ENCODE measurements at places on chromosomes 7 and 10.

DNA sequence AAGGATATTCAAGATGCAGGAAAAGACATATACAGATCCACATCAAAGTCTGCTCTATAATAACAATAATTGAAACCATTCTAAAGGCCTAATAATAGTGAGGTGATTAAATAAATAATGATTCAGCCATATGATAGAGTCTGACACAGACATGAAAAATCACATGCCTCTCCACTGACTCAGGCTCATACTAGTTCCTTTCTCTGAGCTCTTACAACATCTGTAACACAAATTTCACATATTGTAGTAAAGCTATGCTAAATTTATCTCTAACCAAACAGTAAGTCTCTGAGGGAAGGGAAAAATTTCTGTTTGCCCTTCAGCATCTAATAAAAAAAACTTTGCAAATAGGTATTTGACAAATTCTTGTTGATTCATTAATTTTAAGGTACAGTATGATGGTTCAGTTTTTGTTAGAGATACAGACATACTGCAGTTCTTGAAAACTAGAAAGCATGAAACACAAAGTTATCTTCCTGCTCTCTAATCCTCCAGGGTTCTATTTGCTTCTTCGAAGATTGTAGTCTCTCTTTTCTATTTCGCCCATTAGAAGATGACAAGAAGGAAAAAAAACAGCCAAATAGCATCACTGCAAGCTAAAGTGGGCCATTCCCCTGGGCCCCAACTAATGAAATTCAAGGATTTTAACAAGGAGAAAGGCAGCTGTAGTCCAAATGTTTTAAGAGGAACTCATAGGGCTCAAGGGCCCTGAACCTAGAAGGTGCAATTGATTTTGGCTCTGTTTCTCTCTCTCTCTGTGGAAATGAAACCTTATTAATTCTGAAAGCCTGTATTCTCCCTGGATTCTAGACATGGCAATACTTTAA, 53.9 kb downstream of the CUBN start:
- no peak for DNase-seq

GRCh38 chr10:103592186-103593021, 98.9 kb downstream of the NEURL1 start:
- DNase-seq, result no peak

DNA sequence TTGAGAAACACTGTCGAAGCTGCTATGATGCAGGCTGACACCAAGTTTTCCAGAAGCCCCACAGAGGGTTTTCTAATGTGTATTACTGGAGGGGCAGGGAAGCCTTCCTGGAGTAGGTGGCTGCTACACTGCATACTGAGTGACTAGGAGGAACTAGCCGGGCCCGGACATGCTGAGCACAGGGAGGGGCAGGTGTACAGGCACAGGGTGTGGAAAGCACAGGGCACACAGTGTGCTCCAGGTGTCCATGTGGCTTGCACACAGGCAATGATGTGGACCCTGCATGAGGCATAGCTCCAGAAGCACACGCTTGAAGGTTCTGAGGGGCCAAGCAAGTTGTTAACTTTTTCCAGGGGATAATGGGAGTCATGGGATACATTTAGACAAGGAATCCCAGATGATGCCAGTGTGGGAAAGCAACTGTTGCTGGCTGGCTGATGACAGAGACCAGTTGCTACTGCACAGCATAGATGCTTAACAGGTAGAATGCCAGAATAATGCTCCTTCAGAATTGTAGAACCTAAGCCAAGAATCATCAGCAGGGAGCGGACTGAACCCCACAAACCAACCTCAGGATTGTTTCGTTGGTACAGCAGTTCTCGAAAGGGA, 14.6 kb downstream of the DHX32 start:
- no peak for DNase-seq

GRCh38 chr7:108203537-108203936, 73.4 kb upstream of the LAMB4 start:
- DNase-seq, result no peak

- DNase-seq, result no peak
Observed at GRCh38 chr7:134599371-134599770, 47.3 kb upstream of the BPGM start.

GRCh38 chr7:132940084-132940483, 141.8 kb downstream of the CHCHD3 start:
- no peak for DNase-seq

GRCh38 chr7:95246831-95247370, 77.4 kb downstream of the PON1 start:
- DNase-seq, result no peak

DNA sequence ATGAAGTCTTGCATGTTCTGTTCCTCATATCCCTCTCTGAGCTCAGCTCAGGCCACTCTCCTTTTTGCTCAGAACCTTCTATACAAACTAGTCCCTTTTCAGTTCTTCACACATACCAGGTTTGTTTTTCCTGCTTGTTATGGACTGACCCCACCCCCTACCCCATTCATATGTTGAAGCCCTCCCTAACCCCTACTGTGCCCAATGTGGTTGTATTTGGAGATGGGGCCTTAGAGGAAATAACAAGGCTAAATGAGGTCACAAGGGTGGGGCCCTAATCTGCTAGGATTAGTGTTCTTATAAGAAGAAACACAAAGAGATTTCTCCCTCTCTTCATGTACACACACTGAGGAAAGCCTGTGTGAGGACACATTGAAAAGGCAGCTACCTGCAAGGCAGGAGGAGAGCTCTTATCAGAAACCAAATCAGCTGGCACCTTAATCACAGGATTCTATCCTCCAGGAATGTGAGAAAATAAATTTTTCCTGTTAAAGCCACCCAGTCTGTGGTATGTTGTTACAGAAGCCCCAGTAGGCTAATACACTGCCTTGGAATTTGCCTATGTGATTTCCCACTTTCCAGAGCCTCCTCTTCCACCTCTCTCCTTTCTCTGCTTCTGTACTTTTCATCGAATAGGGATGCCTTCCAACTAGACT, 67.3 kb upstream of the DNAJB12 start:
- DNase-seq, result no peak

DNA sequence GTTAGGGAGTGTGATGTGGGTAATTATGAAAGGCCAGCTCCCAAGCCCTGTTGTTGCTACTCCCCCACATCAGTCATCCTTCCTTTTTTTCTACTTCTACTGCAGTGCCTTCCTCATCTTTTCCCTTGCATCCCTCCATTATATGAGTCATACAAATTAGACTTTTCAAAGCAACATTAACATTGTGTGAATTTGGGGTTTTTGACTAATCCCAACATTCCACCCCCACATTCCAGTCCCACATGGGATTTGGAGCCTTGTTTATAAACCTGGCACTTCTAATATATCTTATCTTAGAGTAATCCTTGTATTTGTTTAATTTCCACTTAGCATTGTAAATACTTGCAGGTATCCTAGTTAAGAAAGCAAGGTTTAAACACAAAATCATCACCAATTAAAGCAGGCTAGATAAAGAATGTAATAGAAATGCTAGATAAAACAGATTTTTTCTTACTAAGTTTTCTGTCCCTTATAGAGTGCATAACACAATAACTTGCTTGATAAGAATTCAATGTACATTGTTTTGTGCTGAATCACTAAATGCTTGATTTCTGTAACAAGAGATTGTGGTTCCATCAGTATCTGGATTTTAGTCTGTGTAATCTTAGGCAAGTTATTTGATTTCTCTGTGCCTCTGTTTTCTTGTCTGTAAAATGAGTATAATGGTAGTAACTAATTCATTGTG, 165.8 kb downstream of the CFTR start:
- DNase-seq, result no peak

DNA sequence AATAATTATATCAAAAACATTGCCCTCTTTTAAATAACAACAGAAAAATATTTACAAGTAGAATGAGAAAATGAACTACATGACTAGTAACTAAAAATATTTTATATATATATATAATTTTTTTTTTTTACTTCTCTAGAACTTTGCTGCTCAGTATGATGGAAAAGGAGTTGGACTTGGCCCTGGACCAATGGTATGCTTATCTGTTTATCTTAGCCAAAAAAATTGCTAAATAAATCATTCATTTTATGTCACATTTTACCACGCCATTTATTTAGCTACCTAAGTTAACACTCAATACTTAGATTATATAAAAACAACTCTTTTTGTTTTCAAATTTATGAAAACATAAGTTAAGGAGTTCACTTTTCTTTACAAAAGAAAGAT, 6.7 kb downstream of the COL1A2 start:
- DNase-seq, result no peak

DNA sequence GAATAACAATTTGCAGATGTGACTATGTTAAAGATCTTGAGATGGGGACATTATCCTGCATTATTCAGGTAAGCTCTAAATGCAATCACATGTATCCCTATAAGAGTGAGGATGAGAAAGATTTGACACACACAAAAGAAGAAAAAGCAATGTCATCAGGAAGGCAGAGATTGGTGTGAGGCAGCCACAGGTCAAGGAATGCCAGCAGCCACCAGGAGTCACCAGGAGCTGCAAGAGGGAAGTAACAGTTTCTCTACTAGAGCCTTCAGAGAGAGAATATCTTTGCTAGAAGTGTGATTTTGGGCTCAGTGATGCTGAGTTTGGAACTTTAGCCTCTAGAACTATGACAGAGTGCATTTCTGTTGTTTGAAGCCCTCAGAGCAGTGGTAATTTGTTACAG, 700.3 kb upstream of the SEMA3D start:
- DNase-seq, result no peak

DNA sequence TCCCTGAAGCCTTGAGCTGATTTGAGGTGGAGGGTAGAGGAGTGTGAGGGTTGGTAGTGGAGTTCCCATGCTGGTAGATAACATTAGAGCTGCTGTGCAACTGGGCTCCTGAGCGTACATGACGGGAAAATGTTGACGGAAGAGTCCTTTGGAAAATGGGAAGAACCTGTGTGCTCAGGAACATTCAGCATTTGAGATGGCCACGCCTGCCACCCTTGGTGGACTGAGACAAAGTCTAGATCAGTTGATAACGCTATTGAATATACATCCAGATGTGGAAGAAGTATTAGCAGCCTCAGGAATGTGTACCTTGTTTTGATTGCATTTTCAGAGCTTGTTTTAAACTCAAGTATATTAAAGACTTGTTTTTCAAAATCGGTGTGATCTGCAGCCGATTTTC, 16.1 kb downstream of the PCBD1 start:
- no peak for DNase-seq

DNA sequence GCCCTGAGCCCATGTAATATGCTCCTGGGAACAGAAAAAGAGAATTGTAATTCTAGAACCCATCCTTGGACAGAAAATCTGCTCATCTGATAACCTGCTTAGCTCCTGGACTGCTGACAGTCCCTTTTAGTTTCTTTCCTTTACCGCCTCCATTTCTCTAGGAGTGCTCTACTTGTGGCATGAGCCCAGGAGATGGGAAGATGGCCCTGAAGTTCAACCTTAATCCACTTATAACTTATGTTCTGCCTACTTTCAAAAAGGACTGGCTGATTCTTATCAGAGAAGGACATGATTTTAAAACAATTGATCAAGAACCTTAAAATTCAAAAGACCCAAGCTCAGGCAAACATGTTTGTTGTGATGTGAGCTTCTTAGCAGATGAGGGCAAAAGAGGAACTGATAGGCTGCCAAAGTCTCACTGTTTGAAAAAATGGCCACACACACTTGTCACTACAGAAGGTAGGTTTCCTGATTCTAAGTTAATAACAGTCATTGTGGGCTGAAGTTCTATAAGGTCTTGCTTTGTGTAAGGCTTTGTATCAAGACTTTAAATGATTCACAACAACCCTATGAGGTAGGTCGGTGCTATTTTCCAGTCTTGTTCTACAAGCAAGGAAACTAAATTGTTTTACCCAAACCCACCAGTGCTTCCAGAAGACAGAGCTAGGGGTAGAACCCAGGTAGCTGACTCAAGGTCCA, 94.3 kb upstream of the AFAP1L2 start:
- no peak for DNase-seq

DNA sequence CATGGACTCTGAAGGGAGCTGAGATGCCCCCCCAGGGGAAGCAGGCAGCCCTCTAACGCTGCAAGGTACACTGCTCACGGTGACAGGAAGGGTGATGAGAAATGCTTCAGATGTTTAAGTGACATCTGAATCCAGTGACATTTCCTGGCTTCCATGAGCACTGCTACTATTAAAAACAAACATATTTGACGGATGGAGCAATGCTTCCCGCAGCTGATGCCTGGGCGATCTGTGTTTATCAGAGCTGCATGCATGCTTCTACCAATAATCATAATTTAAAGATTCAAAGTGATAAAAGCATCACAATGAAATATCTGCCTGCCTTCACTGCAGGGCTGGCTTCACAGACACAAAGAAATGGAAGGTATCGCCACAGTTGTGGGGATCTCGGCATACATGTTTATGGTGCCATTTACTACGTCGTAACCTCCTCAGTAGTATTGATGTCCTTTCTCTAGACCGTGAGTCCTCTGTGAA, 66.1 kb upstream of the AOAH start:
- no peak for DNase-seq

- no peak for DNase-seq
Observed at GRCh38 chr7:2971914-2972834, 71.5 kb downstream of the CARD11 start.

DNA sequence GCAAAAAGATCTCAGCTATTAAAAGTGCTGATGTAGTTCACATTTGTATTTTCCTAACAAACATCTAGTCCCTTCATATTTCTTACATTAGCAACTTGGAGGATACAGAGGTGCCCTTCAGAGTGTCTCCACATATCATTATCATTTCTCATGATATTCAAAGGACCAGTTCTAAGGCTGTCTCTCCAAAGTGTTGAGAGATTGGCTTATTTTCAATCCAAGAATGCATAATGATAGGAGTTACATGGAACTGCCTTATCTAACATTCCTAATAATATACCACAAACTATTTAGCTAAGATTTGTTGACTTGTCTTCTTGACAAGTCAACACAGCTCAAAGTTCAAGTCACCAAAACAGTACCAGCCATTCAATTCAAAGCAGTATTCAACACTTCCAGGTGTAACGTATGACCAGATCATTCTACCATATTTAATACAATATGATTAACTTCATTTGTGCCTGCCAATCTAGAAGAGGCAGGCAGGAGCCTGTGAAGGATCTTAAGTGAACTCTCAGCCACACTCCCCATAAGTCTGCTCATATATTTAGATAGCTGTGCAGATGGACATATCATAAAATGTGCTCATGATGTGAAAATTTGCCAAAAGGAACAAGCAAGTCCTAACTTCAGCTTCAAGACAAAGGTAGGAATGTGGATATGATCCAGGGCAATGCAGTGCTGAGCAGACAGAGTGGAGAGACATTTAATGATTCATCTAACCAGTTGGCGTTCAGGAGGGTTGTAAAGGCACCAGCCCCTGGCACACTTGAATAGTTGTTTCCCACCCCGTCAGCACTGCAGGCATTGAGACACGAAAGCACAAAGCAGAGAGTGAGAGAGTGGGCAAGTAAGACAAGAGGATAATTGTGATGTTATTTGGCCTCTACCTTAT, 108.3 kb downstream of the MTERF1 start:
- DNase-seq, result no peak

- no peak for DNase-seq
Observed at GRCh38 chr10:58115218-58116050, 152.3 kb downstream of the IPMK start.
